ENCODE measurements at places on chromosomes 4 and X. TPM values are rescaled to one million over a fixed set of nuclear protein-coding genes. Genes with fewer than 3 reads are reported as not detected.

DNA sequence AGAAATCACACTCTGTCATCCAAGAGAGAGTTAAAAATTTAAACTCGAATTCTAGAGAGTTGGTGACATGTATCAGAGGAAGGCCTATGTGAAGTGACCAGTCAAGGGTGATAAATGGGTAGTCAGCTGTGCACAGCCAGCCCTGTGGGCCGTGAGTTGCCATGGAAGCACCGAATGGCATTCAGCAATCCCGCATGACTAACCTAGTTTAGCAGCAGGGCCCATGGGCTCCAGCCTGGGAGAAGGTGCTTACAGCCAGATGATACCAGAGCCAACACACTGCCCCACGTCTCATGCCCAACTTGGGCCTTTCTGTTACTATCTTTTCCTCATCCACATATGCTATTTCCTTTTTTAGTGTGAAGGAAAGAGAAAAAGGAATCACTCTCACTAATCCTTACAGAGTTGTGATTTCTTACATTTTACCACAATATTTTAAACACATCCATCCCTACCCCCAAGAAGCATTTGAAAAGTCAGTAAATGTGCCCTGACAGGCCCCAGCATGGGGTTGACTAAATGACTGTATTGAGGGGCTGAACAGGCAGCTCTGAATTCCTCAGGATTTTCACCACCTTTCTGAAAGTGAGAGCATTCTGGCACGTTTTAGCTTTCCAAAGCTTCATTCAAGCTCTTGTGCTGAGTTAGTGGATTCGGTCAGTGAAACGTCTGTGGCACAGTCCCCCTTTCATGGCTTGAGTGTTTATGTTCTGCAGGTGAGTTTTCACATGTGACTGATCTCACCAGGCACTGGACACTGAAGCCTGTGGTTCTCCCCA lies 104.2 kb downstream of the AFF1 start:
- H3K4me1 ChIP-seq, result peaks cover 19% of the 10 kb centered on the region
- peak overlapping the region; percentile 99 for H3K27ac ChIP-seq
- no peaks in the 10 kb centered on the region for H3K36me3 ChIP-seq

- H3K4me1 ChIP-seq, result no peaks in the 10 kb centered on the region
- H3K27me3 ChIP-seq, result no peaks in the 10 kb centered on the region
- no peaks in the 10 kb centered on the region for H3K36me3 ChIP-seq
- H3K27ac ChIP-seq, result peak overlapping the region; percentile 47
Measured at GRCh38 chrX:41561045-41561444, 113.9 kb downstream of the NYX start.

The PDLIM3 gene
- 687 TPM for total RNA-seq

DNA sequence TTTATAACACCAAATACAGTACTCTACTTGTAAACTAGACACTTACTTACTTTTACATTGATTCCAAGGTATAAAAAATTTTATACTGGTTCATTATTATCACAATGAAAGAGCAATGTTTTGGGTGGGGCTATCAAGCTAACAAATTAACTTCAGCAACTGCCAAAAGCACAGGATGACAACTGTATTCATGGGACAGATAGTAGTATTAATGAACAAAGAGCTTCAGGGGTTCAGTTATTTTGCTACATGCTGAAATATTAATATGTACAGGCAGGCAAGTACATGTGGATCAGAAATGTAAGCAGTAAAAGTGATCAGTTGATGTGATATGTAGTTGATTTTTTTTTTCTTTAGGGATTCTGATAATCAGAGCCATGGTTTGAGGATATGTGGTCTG lies 112.9 kb downstream of the NAA11 start:
- DNase-seq, result no peak
- H3K27ac ChIP-seq, result no peak overlapping the region
- no peaks in the 10 kb centered on the region for H3K27me3 ChIP-seq
- no peaks in the 10 kb centered on the region for H3K4me1 ChIP-seq
- no peaks in the 10 kb centered on the region for H3K36me3 ChIP-seq

The ZCCHC18 gene
- not detected for total RNA-seq

DNA sequence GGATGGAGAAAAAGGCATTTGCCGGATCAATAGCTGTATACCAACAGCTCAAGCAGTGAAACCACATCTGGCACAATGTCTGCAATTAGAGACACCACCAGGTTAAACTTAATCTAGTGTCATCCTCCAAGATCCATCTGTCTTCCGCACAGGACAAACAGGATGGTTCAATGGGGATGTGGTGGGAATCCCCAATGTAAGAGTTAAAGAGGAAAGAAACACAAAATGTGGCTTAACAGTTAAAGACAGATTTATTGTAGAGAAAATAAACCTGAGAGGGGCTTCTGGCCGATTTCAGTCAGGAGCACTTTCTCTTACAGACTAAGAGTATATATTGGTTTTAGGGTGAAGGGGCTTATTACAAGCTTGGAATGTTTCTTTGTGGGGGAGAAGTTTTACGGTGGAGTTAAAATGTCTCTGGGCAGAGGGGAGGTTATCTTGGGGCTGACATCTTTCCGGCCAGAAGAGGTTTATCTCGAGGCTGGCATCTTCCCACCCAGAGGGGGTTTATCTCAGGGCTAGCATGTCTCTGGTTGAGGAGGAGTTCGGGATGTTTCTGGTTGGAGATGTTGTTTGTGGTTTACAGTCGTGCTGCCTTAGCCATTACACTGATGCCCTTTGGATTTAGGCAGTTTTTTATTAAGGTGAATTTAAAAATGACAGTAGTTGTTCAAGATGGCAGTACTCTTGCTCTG lies 61.7 kb downstream of the KANTR start:
- no peaks in the 10 kb centered on the region for H3K4me1 ChIP-seq
- no peaks in the 10 kb centered on the region for H3K36me3 ChIP-seq
- no peak for DNase-seq
- H3K27ac ChIP-seq, result no peak overlapping the region

The FOXR2 gene
- total RNA-seq, result not detected

- DNase-seq, result no peak
- H3K36me3 ChIP-seq, result no peaks in the 10 kb centered on the region
Measured at GRCh38 chr4:151600432-151600831, 160.4 kb downstream of the GATB start.

The SMARCAD1 gene
- 84.9 TPM for total RNA-seq

GRCh38 chrX:17591741-17592110 lies 145.6 kb upstream of the SCML1 start:
- H3K27me3 ChIP-seq, result no peaks in the 10 kb centered on the region
- no peaks in the 10 kb centered on the region for H3K36me3 ChIP-seq
- H3K4me1 ChIP-seq, result no peaks in the 10 kb centered on the region

GRCh38 chr4:168398589-168398988 lies 80.0 kb upstream of the DDX60 start:
- no peaks in the 10 kb centered on the region for H3K36me3 ChIP-seq
- DNase-seq, result no peak
- no peaks in the 10 kb centered on the region for H3K27me3 ChIP-seq
- H3K4me3 ChIP-seq, result no peak overlapping the region
- no peaks in the 10 kb centered on the region for H3K4me1 ChIP-seq
- H3K27ac ChIP-seq, result no peak overlapping the region

GRCh38 chr4:76197971-76198410 lies 15.6 kb downstream of the SCARB2 start:
- H3K27me3 ChIP-seq, result no peaks in the 10 kb centered on the region
- DNase-seq, result peak; percentile 68
- peaks cover 16% of the 10 kb centered on the region for H3K4me1 ChIP-seq
- peak overlapping the region; percentile 84 for H3K27ac ChIP-seq
- H3K4me3 ChIP-seq, result no peak overlapping the region

The ETDA gene
- total RNA-seq, result not detected

The TMEM150C gene
- total RNA-seq, result 8.2 TPM

DNA sequence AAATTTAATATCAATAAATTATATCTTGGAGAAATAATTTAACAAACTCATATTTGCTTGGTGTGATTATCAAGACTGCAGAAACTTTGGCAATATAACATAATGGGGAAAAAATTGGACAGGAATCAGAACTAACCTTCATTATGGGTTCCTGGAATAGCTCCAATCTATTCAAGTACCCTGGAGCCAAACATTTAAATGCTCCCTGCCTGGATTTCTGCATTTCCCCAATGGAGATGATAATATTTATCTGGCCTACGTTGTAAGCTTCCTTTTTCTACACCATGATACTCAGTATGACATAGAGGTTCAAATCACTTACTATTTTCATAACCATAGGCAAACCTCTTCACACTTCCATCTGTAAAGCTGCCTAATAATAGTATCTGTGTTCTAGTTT lies 326.8 kb downstream of the TRIML1 start:
- no peak overlapping the region for H3K4me3 ChIP-seq
- H3K36me3 ChIP-seq, result no peaks in the 10 kb centered on the region
- H3K27me3 ChIP-seq, result no peaks in the 10 kb centered on the region
- H3K4me1 ChIP-seq, result no peaks in the 10 kb centered on the region

- H3K4me3 ChIP-seq, result no peak overlapping the region
- H3K36me3 ChIP-seq, result no peaks in the 10 kb centered on the region
- H3K27ac ChIP-seq, result no peak overlapping the region
- no peak for DNase-seq
Measured at GRCh38 chr4:35793045-35793722, 451.1 kb downstream of the ARAP2 start.

The MEPE gene
- not detected for total RNA-seq

The GAB1 gene
- total RNA-seq, result 65.3 TPM

GRCh38 chr4:13527981-13528820 lies 16.1 kb downstream of the NKX3-2 start:
- no peak for DNase-seq
- H3K27me3 ChIP-seq, result peaks cover 26% of the 10 kb centered on the region
- no peak overlapping the region for H3K27ac ChIP-seq
- no peaks in the 10 kb centered on the region for H3K36me3 ChIP-seq
- no peak overlapping the region for H3K4me3 ChIP-seq
- no peaks in the 10 kb centered on the region for H3K4me1 ChIP-seq

DNA sequence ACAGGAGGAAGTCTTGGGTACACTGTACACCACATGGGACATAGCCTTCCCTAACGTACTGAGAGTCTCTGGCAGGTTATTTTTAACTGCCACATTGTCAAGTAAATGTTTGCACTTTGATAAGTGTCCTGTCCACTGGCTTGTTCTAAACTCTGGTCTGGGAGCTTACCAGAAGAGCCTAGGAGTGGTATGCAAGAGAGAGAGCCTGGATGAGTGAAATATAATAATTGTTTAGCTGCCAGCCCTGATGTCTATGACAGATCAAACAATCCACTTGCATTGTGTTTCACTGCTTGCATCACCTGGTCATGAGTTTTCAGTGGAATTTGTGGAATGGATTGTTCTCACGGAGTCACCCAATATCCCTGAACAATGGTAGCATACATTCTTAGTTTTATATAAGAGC lies 91.6 kb downstream of the SHROOM3 start:
- no peaks in the 10 kb centered on the region for H3K36me3 ChIP-seq
- no peaks in the 10 kb centered on the region for H3K27me3 ChIP-seq
- no peak for DNase-seq
- H3K4me3 ChIP-seq, result no peak overlapping the region
- no peak overlapping the region for H3K27ac ChIP-seq
- no peaks in the 10 kb centered on the region for H3K4me1 ChIP-seq

- H3K27ac ChIP-seq, result no peak overlapping the region
- H3K4me3 ChIP-seq, result no peak overlapping the region
- no peaks in the 10 kb centered on the region for H3K27me3 ChIP-seq
Measured at GRCh38 chrX:116272861-116273260, 102.3 kb downstream of the AGTR2 start.

The SORBS2 gene
- total RNA-seq, result 118 TPM

DNA sequence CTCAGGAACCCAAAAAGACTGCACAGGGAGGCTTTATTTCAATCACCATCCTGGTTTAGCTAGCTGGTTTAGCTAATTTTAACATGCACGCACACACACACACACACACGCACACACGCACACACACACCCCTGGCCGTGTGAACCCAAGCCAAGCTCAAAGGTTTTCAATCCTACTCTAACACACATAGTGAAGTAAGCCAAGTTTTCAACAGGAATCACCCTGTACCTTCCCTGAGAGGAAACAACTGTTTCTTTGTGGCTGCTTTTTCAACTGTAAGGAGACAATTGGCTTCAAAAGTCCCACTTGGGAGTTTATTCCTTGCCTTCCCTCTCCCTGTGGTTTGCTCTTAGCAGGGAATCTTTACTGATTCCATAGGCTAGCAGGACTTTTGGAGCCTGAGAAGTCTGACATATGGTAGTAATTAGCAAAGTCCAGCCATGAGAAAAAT lies 98.9 kb upstream of the BMP3 start:
- no peak overlapping the region for H3K27ac ChIP-seq
- H3K27me3 ChIP-seq, result no peaks in the 10 kb centered on the region
- DNase-seq, result no peak
- no peaks in the 10 kb centered on the region for H3K4me1 ChIP-seq
- H3K4me3 ChIP-seq, result no peak overlapping the region

- H3K36me3 ChIP-seq, result no peaks in the 10 kb centered on the region
- no peak for DNase-seq
- no peaks in the 10 kb centered on the region for H3K4me1 ChIP-seq
- no peaks in the 10 kb centered on the region for H3K27me3 ChIP-seq
Measured at GRCh38 chr4:112099701-112100297, 45.5 kb upstream of the FAM241A start.

- peak overlapping the region; percentile 61 for H3K27ac ChIP-seq
- no peak overlapping the region for H3K4me3 ChIP-seq
- DNase-seq, result peak; percentile 48
- no peaks in the 10 kb centered on the region for H3K27me3 ChIP-seq
Measured at GRCh38 chr4:25440478-25441030, 63.5 kb downstream of the ANAPC4 start.

The IGFBP7 gene
- 1,715 TPM for total RNA-seq

DNA sequence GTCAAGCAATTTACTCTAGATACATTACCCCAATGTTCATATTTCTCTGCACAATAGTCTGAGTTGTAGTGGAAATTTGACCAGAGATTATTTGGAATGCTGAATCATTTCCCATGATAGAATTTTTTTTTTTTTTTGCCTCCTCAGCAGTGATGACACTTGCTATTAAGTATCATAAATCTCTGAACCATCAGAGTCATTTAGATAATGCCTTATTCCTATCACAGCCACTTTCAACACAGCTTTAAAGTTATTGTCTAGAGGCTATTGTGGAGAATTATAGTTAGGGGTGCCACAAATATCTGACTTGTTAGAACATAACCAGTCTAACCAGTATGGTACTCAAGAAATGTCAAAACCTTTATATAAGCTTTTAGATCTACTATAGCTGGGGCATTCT lies 79.8 kb downstream of the LCORL start:
- no peaks in the 10 kb centered on the region for H3K36me3 ChIP-seq
- H3K4me1 ChIP-seq, result no peaks in the 10 kb centered on the region
- no peak overlapping the region for H3K27ac ChIP-seq
- H3K4me3 ChIP-seq, result no peak overlapping the region

GRCh38 chr4:15270201-15270600 lies 157.6 kb upstream of the C1QTNF7 start:
- H3K36me3 ChIP-seq, result no peaks in the 10 kb centered on the region
- H3K27ac ChIP-seq, result no peak overlapping the region
- H3K4me3 ChIP-seq, result no peak overlapping the region

- H3K27me3 ChIP-seq, result no peaks in the 10 kb centered on the region
- no peaks in the 10 kb centered on the region for H3K4me1 ChIP-seq
- no peaks in the 10 kb centered on the region for H3K36me3 ChIP-seq
- DNase-seq, result no peak
Measured at GRCh38 chr4:167509551-167509950, 275.3 kb upstream of the SPOCK3 start.

- no peaks in the 10 kb centered on the region for H3K36me3 ChIP-seq
- no peaks in the 10 kb centered on the region for H3K4me1 ChIP-seq
- H3K27ac ChIP-seq, result no peak overlapping the region
- no peak for DNase-seq
Measured at GRCh38 chr4:141543176-141543575, 93.2 kb upstream of the IL15 start.

The HEPH gene
- 24.7 TPM for total RNA-seq

All from uterus (tissue), 4 donors.